Neural crest cell (in vitro differentiated cells): ENCODE measurements at places on chromosomes 11 and 22. TPM values are rescaled to one million over a fixed set of nuclear protein-coding genes. Genes with fewer than 3 reads are reported as not detected.

Gene RAD9A
- 46.1 and 49.4 TPM in 2 replicates for total RNA-seq

Gene SOX6
- 18.6 and 19.6 TPM in 2 replicates for total RNA-seq

Gene PGM2L1
- total RNA-seq: 15.1 and 16.1 TPM in 2 replicates

Gene CCDC73
- total RNA-seq: not detected in 2 replicates

DNA sequence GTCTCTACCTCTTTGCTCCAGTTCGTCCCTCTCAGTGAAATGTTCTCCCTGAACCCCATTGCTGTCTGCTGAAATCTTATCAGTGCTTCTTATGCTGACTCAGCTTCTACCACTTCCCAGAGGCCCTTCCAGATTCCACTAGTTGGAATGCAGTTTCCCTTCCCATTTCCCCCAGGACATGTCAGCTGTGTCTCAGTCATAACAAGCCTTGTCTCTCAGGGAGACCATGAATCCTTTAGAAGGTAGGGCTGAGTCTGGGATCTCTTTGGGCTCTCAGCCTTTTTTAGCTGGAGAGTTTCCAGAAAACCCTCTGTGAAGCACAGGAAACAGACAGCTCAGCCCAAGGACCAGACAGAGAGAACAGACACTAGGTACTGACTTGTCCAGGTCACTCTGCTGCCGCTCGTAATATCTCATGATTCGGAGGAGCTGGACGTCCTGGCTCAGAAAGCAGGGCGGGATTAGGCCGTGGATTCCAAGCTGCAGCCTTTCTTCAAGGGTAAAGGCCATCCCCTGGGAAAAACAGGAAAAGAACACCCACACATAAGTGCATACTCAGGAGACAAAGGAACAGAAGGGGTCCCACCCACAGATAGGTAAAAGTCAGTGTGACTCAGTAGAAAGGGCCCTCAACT lies 113.0 kb downstream of the ME3 start:
- no peaks in the 10 kb centered on the region for H3K27me3 ChIP-seq
- no peak overlapping the region for H3K4me3 ChIP-seq
- DNase-seq: no peak
- peaks cover 18% of the 10 kb centered on the region for H3K36me3 ChIP-seq
- no peak overlapping the region for H3K27ac ChIP-seq
- peaks cover 5% of the 10 kb centered on the region for H3K4me1 ChIP-seq

- peaks cover 10% of the 10 kb centered on the region for H3K36me3 ChIP-seq
- peaks cover 14% of the 10 kb centered on the region for H3K4me1 ChIP-seq
- peak overlapping the region; percentile 40 for H3K27ac ChIP-seq
- H3K27me3 ChIP-seq: no peaks in the 10 kb centered on the region
- DNase-seq: no peak
These were observed 13.3 kb upstream of the RASSF10 start for GRCh38 chr11:12995823-12996222.

- peak; percentile 1 for DNase-seq
- no peak overlapping the region for H3K27ac ChIP-seq
- H3K36me3 ChIP-seq: no peaks in the 10 kb centered on the region
- H3K4me1 ChIP-seq: peaks cover 10% of the 10 kb centered on the region
These were observed 4.4 kb upstream of the MRPL23 start for GRCh38 chr11:1942558-1943260.

Gene VSIG10L2
- total RNA-seq: not detected in 2 replicates

GRCh38 chr11:112962579-112963367 lies 1.6 kb downstream of the NCAM1 start:
- DNase-seq: peak; percentile 67
- peaks cover 17% of the 10 kb centered on the region for H3K27me3 ChIP-seq
- peak overlapping the region; percentile 90 for H3K27ac ChIP-seq
- peaks cover 22% of the 10 kb centered on the region for H3K4me1 ChIP-seq
